NCI-H82 (cell line): ENCODE measurements at places on chromosomes 2 and 18.

DNA sequence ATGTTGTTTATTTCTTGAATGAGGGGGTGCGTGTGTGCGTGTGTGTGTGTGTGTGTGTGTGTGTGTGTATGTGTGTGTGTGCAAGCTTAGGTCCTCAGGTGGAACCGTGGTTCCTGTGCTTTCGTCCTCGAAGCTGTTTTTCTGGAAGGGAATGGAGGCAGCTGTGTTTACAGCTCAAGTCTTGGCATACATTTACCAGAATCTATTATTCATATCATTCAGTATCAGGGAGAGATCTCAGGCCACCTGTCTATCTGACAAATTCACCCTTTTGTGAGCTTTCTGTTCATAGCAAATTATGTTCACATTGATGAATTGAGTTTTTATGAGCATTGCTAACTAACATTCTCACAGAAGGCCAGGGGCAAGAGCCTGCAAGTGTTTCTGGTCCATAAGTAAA lies 550.4 kb downstream of the ARHGAP15 start:
- no peak for DNase-seq

DNA sequence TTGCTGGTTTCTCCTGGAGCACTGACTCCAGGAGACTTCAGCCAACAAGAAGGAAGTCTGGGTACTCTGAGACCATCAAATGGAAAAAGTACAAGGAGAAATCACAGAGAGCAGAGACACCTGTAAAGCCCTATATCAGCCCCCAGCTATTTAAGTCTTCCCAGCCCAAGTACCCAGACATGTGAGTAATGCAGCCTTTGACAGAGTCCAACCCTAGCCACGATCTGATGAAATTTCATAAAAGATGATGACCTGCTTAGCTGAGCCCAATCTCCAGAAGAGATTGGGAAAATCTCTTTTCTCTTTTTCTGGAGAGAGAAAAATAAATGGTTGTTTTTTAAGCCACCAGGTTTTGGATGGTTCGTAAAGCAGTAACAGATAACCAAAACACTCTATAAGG lies 196.6 kb downstream of the NBAS start:
- no peak for DNase-seq

DNA sequence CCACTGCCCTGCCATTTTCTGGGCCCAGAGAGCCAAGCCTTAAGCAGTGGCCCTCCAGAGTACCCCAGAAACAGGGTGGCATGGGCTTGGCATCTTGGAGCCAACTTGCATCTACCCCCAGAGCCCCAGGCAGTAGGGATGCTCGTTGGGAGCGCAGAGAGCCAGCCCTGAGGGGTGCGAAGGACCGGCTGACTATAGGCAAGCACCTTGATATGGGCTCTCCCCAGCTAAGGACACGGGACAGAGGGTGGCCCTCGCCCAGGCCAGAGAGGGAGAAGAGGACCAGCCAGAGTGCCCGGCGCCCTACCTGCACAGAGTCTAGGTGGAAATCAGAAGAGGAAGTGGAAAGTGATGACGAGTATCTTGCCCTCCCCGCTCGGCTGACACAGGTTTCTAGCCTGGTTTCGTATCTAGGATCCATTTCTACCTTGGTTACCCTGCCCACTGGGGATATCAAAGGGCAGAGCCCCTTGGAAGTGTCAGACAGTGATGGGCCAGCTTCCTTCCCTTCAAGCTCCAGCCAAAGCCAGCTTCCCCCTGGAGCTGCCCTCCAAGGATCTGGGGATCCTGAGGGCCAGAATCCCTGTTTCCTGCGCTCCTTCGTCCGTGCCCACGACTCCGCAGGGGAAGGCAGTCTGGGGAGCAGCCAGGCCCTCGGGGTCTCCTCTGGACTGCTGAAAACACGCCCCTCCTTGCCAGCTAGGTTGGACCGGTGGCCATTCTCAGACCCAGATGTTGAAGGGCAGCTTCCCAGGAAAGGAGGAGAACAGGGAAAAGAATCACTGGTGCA lies 16.2 kb downstream of the CEP68 start:
- DNase-seq = no peak

- DNase-seq = no peak
Measured at GRCh38 chr2:38260469-38260868, 116.6 kb downstream of the ATL2 start.

DNA sequence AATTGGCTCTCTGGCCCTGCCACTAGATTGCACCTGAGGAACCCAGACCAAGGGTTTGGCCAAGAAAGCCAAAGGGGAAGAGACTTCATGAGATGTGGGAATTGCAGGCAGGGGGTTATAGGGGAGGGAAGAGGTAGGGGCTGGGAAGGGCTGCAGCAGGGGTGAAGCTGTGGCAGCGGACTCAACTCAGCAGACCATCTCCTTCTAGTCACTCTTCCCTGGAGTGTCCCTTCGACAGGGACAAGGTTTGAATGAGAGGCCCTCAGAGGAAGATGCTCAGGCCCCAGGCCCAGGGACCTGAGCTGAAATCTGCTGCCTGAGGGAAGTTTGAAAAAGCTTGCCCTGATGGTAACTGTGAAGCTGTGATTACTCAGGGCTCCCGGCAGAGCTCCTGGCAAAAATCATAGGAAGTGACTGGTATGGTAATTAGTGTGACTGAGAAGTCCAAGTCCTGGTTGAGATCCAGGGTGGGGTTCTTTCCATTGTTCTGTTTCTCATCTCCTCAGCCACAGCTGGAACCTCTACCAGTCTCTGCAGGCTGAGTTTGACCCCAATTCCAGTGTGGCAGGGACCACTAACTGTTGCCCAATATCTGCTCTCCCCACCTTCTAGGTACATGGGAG lies 300.9 kb downstream of the CYP26B1 start:
- DNase-seq = no peak

- DNase-seq = no peak
Measured at GRCh38 chr2:10759151-10759714, 37.8 kb downstream of the ATP6V1C2 start.

DNA sequence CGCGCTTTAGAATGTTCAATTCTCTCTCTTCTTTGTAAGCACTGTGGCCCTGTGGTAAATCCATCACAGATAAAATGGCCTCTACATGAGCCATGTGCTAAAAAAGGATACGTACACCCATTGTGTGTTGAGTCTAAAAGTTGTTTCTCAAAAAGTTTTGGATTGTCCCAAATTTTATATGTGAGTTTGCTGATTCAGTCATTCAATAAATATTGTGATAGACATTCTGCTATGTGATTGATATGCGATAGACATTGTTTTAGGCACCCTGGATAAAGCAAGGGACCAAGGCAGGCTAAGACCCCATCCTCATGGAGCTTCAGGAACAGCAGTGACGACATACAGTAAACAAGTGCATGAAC lies 53.5 kb downstream of the E2F6 start:
- no peak for DNase-seq

- DNase-seq = no peak
Measured at GRCh38 chr2:48444404-48444803, 85.5 kb upstream of the STON1 start.

DNA sequence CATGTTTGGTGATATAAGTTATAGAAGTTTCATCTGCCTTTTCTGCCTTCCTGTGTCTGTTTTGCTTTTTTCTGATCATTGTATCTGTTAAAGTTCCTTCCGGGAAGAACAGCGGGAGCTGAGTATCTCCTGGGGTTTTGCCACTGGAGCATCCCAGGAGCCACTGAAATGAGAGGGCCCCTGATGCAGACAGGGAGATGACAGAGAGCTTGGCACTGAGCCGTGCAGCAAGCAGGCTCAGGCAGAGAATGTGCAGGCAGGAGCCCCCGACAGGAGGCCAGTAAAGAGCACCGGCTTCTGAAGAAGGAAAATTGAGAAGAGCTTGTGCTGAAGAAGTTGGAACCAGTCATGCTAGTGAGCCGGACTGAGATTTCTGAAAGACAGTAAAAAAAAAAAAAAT lies 137.8 kb downstream of the TDRD15 start:
- DNase-seq = no peak

GRCh38 chr2:148459377-148459778 lies 185.2 kb upstream of the EPC2 start:
- DNase-seq = no peak

GRCh38 chr2:54757500-54757899 lies 34.0 kb downstream of the EML6 start:
- no peak for DNase-seq

DNA sequence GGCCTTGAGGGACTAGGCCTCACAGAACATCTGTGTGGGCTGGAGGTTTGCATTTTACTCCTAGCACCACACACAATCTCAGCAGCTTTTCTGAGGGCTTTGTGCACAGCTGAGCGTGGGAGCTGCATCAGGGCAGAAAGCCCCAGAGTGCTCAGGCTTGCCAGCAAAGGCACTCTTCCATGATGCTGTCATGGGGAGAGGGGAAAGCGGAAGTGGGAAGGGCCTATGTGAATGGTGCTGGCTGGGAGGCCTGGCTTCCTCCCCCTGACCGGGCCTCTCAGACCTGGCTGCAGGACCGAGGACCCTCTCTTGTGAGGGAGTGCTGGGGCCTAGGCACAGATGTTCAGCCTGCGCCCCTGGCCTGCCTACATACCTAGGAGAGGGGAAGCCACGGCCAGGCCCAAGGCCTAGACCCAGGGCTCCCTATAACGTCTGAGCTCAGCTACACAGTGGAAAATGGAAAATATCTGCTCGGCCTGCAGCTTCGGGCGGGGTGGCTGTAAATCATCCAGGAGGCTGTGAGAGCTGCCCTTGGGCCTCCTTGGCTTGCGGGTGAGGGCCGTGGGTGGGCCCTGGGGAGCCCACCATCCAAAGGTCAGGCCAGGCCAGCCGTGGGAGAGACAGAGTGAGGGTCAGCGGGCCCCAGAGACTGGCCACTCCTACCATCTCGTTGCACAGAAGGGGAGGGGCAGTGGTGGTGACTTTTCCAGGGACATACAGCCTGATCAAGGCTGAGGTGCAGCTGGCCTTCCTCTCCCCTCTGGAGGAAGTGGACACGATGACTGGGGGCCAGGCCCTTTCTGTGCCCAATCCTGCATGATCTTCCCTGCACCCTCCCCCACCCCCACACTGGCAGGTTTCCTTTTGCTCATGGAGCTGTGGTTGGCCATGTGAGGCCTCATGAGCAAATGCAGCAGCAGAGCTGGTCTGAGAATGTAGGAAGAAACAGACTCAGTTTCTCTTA lies 22.8 kb downstream of the GLI2 start:
- DNase-seq = no peak

GRCh38 chr2:75707901-75708300 lies 2.8 kb downstream of the GCFC2 start:
- no peak for DNase-seq
